ENCODE measurements at places on chromosomes 11 and 22.

DNA sequence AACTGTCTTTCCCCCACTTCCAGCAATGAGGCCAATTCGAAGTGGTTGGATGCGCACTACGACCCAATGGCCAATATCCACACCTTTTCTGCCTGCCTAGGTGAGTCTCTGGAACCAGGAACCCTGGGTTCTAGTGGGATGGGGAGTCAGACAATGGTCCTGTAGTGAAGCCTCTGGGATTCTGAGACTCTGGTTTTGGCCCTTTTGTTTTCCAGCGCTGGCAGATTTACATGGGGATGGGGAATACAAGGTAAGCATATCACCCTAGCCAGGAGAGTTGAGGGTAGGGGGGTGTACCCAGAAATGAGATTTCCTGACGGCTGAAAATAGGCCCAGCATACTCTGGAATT lies 530 bp downstream of the BBS1 start:
- DNase-seq: no peak

DNA sequence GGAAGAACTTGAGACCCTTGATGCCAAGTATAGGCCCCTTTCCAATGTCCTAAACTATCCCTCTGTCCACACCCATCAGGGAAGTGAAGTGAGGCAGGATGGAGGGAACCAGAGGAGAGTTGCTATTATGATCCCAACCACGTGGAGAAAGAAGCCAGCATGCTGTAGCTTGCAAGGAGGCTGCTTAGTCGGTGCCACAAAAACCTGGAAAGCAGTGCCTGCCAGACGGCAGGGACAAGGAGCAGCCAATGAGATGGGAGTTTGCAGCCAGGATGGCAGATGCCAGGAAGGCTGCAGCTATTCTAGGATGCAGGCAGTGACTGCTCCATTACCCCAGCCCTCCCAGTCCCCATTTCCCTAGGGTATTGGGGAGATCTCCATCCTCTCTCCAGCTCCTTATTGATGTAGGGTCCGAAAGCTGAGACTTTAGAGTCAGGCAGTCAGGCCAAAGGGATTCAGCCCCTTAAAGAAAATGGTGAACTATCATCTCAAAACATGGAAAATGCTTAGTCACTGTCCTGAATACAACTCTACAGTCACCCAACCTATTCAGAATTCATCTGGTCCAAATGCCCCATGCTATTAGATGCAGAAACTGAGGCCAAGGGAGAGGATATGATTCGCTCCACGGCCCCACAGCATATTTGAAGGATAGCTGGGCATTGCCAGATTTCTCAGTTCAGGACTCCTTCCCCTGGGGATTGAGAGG lies 18.4 kb upstream of the LRRC55 start:
- DNase-seq: no peak

DNA sequence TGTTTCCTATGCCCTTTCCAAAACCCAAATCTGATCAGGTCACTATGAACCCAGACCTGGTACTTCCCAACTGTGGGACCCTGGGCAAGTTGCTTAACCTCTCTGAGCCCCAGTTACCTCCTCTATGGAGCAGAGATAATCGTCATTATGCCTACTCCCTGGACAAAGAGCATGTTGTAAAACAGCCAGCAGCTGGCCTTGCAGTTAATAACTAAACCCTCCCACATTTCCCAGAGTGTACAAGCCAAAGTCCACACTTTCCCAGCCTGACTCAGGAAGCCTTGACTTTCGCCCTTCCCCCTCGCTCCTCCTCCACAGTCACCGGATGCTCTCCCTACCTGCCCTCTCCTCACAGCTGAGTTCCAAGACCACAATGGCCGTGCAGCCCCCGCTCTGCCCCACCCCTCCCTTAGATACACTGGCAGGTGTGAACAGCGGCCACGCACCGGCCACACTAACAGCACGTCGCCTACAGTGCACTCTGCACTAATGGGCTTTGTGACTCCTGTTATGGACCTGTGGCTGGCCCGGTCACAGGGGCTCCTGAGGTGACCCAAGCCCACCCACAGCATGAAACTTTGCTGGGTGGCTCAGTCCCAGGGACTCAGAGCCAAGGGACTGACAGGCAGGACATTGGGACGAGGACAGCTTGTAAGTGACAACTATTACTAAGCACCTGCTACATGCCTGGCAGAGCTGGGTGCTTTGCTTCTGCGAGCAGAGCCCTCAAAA lies 15.6 kb upstream of the MFNG start:
- no peak for DNase-seq

DNA sequence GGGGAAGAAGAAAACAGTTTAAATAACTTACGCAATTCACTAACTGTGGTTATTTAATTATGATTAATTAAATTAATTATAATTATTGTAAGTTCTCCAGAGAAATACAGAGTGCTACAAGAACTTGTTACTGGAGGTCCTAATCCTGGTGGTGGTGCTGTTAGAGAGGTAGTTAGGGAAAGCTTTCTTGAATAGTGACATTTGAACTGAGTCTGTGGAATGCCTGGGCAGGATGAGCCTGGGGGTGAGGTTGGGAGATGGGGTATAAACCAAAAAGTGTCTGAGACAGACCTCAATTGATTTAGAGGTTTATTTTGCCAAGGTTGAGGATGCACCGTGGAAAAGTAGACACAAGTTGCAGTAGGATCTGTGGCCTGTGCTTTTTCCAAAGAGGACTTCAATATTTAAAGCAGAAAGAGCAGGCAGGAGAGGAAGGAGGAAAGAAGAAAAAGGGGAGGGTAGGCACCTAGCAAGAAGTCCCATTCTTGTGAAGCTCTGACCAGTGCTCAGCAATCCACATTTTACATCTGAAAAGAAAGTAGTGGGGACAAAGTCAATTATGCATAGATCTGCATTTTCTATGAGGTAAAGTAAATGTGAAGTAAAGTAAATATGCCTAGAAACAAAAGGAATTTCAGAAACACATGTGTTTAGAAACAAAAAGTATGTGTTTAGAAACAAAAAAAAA lies 4.4 kb upstream of the ZNF202 start:
- DNase-seq: no peak

- no peak for DNase-seq
Measured at GRCh38 chr22:49541693-49542230, 285.9 kb downstream of the BRD1 start.
